ENCODE measurements at places on chromosomes 11 and 22.
A peak's percentile ranks its signal among the peaks of the same experiment; 100 is the strongest.

DNA sequence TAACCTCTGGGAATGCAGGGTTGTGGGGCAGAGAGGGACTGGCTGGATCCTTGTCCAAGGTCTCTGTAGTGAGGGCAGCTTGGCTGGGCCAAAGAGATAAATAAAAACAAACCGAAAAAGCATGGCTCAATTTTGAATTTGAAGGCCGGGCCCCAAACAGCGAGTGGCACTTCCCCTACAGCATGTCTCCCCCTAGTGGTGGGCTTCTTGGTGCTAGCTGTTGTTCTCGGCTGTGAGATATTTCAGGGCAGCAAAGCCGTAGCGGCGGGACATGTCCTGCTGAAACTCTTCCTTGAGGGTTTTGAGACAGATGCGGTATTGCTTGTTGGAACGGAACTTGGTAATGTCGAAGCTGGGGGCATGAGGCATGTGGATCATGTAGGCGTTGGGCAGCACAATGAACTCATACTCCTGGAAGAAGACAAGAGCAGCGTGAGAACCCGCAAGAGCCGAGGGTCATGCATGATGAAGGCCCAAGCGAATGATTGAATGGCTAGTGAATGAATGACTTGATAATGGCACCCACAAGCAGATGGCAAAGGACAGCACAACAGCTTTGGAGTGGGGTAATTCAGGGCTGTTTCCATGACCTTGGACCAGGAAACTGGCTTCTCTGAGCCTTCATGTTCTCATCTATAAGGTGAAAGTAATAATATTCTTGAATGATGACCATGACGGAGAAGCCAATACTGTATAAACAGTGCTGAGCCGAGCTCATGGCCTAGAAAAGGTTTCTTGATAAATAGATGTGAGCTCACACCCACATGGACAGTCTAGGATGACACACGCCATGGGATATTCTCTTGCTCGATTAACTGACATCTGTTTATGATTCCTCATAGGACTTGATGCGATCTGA lies 216.3 kb upstream of the SYN3 start:
- DNase-seq: no peak

DNA sequence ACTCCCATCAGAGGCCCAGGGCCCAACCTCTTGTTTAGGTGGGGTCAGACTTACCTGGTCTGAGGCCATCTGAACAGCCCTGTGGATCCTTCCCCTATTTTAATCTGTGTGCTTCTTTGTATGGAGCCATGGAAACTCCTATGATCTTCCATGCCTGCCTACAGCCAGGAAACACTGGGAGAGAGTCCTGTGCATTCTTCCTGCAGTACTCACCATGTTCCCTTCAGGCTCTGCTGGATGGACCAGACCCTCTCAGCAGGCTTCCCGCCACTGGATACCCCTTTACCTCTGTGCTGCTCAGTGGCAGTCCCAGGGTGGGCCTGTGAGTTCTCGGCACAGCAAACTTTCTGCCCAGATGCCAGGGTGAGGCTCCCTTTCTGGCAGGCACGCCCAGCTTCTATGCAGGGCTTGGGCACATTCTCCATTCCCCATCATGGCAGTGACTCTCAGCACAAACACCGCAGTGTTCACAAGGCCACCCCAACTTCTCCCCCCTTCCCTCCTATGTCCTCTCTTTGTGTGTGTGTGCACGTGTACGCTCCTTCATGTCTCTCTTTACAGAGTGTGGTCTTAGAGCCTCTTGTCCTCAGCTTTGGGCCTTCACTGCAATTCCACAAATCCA lies 34.8 kb downstream of the NEU3 start:
- DNase-seq: peak; percentile 27

GRCh38 chr11:74710281-74710938 lies 20.8 kb downstream of the CHRDL2 start:
- no peak for DNase-seq

DNA sequence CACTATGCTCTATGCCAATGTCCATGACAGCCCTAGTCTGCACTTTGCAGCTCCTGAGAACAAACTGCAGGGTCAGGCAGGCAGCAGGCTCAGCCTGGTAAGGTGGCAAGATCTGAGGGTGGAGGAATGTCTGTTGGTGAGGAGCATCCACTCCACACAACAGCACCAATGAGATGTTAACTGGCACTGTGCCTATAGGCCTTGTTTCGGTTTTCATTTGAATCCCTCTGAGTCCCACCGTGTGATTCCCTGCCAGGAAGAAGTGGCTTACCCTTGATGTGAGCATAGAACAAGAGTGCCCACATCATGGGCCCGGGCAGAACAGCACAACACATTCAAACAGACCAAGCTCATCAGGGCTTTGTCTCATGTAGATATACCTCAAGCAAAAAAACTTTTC lies 44.1 kb upstream of the CHRM4 start:
- no peak for DNase-seq

GRCh38 chr11:65976216-65977176 lies 15.0 kb downstream of the SART1 start:
- no peak for DNase-seq

GRCh38 chr11:29018631-29019030 lies 910.4 kb downstream of the METTL15 start:
- no peak for DNase-seq

DNA sequence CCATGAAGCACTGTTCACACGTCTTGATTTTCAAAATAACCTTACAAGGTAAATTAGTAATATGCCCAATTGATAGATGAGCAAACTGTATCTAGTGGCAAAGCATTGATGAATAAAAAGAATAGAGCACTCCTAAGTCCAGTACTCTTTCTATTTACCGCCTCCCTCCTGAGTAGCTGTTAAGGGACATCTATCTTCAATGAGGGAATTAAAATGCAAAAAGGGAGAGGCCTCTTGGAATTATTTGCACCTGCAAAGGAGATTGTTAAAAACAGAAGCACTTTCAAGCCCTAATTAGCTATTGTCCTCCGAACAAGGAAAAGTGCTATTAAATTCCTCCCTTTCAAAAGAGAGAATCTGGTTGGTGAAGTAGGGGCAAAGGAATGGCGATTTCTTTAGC lies 6.8 kb upstream of the GALNT18 start:
- DNase-seq: no peak

GRCh38 chr11:65870706-65871681 lies 1.6 kb downstream of the EFEMP2 start:
- no peak for DNase-seq

GRCh38 chr11:36509201-36509639 lies 852 bp downstream of the TRAF6 start:
- no peak for DNase-seq

DNA sequence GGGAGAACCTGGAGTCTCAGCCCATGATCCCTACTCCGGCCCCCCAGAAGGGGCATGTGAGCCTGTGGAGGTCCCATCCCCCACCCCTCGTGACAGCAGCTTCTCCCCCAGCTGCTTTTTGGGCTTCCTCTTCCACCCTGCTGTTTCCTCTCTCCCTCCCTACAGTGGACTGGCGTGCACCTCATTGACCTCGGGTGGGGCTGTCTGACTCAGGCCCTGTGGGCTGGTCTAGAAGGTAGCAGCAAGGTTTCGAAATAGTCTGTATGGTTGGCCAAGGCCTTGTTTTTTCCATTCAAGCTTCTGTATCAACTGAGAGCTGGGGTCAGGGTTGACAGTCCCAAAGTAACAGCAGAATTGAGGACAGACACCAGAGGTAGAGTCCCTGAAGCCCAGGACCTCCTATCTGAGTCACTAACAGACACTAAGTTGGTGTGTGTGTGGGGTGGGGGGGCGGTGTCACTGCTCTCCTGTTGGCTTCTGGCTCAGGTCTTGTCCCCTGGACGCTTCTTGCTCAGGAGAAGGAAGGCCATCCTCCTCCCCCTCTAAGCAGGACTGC lies 7.7 kb downstream of the SLC37A2 start:
- DNase-seq: no peak

DNA sequence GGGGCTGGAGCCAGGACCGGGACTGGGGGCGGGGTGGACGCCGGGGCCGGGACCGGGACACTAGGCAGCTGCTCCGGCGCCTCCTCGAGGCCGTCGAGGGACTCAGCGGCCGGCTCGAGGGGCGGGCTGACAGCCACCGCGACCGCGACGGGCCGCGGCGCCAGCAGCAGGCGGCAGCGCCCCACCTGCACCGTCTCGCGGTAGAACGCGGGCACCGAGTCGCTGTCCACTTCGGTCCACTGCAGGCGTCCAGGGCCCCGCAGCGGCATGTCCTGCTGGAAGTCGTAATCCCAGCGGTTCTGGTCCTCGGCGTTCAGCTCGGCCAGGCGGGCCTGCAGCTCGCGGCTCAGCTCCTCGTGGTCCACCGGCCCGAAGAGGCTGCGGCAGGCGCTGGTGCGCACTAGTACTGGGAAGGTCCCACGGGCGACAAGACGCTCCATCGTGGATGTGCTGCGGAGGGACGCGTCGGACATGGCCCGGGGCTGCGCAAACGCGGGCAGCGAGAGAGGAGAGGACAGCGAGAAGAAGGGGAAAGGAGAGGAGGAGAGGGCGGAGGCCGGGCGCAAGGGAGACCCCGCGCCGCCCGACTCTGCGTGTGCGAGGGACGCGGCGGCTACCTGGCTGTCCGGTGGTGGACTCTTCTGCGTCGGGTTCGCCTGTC lies 428 bp downstream of the CDKN1C start:
- peak; percentile 57 for DNase-seq

GRCh38 chr11:18720091-18720807 lies 5.7 kb downstream of the IGSF22 start:
- no peak for DNase-seq

DNA sequence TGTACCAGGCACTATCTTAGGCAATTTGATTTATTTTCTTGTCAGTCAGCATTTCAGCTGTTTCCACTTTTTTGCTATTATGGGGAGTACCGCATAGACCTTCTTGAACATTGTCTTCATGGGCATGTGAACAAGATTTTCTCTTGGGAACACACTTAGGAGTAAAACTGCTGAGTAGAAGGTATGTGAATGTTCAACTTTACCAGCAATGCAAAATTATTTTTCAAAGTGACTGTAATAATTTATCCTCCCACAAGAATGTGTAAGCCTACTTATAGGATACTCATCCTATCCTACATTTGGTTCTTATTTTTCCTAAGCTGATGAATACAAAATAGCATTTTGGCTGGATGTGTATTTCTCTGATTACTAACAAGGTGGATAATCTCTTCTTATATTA lies 132.0 kb upstream of the NAV2 start:
- DNase-seq: no peak

GRCh38 chr11:3380706-3381545 lies 2.0 kb upstream of the ZNF195 start:
- DNase-seq: no peak

DNA sequence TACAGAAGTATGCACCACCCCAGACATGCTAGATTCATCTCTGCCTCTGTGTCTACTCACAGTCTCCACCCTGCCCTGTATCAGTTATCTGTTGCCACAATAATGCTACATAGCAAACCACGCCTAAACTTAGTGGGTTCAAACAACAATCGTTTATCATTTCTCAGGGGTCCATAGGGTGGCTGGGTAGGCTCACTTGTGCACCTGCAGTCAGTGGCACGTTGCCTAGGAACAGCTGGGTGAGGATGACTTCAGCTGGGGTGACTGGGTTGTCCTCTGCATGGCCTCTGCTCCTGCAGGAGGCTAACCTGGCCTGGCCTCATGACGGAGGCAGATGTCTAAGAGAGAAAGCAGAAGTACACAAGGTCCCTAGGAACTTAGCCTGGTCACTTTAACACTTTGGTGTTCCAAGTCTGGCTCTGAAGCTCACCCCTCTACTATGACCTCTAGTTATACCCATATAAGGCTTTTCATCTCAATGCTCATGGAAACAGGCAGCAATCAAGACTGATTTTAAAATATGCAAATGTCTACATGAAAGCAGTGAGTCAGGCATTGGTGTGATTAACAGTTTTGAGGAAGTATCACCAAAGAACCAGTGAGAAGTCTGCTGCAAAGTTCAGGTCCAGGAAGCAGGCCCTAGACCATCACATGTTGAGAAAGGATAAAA lies 10.7 kb downstream of the OLFML1 start:
- DNase-seq: no peak

- DNase-seq: no peak
These were observed 29.3 kb downstream of the TUG1 start for GRCh38 chr22:30998329-30998728.

DNA sequence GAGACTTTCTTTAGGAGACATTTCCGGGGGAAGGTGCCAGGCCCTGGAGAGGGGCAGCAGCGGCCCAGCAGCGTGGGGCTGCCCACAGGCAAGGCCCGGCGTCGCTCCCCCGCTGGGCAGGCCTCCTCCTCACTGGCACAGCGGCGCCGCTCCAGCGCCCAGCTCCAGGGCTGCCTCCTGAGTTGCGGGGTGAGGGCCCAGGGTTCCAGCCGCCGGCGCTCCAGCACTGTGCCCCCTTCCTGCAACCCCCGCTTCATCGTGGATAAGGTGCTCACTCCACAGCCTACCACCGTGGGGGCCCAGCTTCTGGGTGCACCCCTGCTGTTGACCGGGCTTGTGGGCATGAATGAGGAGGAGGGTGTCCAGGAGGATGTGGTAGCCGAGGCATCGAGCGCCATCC lies 15.2 kb upstream of the MDK start:
- DNase-seq: no peak

DNA sequence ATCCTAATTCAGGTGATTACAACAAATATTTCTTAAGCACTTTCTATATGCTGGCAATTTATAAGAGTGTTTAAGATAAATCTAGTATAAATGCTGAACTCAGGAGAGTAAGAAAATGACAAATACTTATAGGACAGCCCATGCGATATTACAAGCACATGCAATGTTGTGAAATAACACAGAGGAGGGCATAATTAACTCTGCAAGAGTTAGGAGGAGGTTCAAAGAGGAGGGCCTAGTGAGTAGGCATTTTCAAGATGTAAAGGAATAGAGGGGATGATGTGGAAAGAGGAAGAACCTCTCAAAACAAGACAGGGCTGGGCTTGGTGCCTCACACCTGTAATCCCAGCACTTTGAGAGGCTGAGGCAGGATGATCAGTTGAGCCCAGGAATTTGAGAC lies 37.1 kb upstream of the IL17RA start:
- DNase-seq: no peak

GRCh38 chr11:60857378-60858232 lies 1.9 kb upstream of the PTGDR2 start:
- no peak for DNase-seq

DNA sequence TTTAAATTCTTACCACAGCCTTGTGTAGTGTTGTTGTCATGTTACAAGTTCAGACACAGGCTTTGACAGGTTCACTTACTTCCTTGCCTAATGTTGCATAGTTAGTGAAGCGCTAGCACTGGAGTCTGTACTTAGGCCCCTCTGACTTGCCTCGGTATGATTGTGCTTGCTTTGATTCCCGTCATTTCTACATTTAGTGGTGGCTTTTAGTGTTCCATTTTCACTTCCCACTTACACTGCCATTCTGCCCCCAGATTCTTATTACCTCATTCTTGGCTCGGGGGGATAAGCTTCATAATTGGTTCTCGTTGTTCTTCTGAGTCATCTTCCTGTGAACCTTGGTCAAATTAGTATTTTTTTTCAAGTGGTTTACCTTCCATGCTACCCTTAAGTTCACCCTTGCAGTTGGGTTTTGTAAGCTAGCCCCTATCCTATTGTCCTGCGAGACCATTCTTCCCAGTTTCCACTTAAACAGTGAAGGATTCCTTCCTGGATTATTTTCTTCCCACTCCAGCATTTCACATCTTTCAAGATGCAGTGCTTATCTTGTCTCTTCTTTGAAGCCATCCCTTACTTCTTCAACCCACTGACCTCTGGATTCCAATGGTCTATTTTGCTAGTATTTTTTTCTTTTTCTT lies 68.7 kb downstream of the DDX10 start:
- no peak for DNase-seq

Data from caudate nucleus (tissue), 63 donors.